Stimulated activated CD8-positive, alpha-beta memory T cell treated with anti-CD3 and anti-CD28 coated beads, Interleukin-2, amount 100 ng/mL, for 48 hours (primary cell): ENCODE measurements at places on chromosomes 3 and 15.
A peak's percentile ranks its signal among the peaks of the same experiment; 100 is the strongest.

DNA sequence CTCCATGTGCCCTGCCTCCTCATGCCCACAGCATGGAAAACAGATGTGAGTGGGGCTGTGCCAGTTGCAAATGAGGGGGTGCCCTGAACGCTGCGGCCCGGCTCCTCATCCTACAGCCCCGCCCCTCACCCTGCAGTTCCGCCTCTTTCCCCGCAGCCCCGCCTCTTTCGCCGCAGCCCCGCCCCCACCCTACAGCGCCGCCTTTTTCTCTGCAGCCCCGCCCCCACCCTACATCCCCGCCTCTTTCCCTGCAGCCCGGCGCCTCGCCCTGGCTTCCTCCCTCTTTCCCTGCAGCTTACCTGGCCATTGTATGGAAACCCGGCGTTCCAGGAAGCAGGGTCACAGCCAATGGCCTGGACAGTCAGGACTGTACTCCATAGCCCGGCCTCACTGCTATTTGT lies 284.9 kb downstream of the TLE3 start:
- no peak for DNase-seq

GRCh38 chr15:98904544-98904943 lies 103.0 kb downstream of the PGPEP1L start:
- DNase-seq, result no peak

- DNase-seq, result no peak
These were observed 64.1 kb downstream of the ABCC5 start for GRCh38 chr3:183953471-183954070.

- no peak for DNase-seq
These were observed 7.3 kb downstream of the GTF2E1 start for GRCh38 chr3:120749843-120750242.

GRCh38 chr3:42608581-42608980 lies 8.1 kb downstream of the NKTR start:
- DNase-seq, result no peak

DNA sequence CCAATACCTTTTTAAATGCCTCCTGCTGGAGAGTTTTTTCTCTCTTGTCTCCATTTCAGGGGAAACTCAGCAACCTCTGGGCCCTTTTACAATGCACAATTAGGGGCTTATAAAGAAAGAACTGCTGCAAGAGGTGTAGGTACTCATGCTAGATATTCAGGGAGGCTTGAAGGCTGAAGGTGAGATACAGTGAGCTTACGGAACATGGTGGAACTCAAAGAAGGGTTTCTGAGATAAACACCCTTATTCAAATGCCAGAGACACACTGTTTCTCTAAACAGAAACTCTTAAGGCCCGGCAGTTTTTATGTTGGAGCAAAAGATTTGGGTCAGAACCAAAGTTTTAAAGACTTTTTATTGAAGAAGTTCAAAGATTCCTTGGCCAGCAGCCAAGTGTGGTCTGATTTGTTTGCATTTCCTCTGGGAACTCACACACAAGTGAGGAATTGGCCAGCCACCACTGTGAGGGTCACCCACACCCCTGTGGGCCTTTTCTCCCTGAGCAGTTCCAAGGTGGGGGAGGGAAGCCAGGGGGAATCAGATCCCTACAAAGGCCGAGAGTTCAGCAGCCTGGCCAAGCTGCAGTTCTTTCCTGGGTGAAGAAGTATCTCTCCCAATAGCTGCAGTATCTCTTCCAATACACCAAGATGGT lies 47.8 kb downstream of the TNFAIP8L3 start:
- no peak for DNase-seq

- peak; percentile 34 for DNase-seq
These were observed 1.2 kb downstream of the RGMA start for GRCh38 chr15:93087825-93088199.

GRCh38 chr15:37142371-37142770 lies 42.0 kb upstream of the MEIS2 start:
- no peak for DNase-seq

- no peak for DNase-seq
These were observed 167.3 kb downstream of the BCHE start for GRCh38 chr3:165669967-165670366.

GRCh38 chr3:192514081-192514753 lies 213.1 kb downstream of the FGF12 start:
- no peak for DNase-seq

GRCh38 chr3:8768364-8769087 lies 887 bp downstream of the OXTR start:
- no peak for DNase-seq

DNA sequence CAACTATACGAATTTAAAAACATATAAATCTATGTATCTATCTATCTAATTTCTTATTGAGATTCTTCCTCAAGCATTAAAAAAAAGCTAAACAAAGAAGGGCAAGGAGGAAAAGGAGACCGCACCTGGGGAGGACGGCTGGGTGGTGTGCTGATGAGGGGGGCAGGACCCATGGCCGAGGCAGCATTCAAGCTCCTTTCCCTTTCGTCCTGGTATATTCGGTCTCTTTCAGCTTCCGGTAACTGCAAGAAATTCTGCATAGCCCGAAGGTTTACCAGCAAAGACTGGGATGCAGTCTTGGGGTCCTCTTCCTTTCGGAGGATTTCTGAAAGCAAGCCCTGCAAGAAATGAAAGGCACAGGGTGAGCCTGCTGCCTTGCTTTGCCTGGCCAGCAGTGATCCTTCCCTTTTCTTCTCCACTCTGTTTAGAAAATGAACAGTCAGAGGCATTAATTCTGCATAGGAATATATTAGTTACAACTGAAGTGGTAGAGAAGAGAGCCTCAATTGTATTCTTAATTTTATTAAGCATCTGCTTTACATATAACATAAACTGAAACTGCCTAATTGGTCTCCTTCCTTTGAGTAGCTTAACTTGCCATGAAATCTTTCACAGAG lies 38.8 kb downstream of the SATB1 start:
- DNase-seq, result no peak

DNA sequence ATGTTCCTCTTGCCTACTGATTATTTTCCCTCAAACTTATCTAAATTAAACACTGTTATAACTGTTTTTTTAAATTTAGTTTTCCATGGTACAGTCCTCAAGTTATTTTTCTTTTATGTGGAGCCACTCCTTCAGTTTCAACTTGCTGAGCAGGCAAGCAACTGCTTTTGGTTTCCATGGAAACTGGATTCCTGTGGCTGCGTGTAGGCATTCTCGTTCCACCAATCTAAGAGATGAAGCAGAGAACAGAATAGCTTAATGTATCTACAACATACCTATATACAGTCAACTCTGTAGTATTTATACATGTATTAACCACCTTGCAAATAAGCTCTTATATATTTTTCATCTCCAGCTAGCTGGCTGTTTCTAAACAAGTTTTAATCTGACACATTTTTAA lies 25.8 kb upstream of the ANXA2 start:
- DNase-seq, result no peak

- DNase-seq, result no peak
These were observed 91.9 kb downstream of the RORA start for GRCh38 chr15:61137105-61137792.

DNA sequence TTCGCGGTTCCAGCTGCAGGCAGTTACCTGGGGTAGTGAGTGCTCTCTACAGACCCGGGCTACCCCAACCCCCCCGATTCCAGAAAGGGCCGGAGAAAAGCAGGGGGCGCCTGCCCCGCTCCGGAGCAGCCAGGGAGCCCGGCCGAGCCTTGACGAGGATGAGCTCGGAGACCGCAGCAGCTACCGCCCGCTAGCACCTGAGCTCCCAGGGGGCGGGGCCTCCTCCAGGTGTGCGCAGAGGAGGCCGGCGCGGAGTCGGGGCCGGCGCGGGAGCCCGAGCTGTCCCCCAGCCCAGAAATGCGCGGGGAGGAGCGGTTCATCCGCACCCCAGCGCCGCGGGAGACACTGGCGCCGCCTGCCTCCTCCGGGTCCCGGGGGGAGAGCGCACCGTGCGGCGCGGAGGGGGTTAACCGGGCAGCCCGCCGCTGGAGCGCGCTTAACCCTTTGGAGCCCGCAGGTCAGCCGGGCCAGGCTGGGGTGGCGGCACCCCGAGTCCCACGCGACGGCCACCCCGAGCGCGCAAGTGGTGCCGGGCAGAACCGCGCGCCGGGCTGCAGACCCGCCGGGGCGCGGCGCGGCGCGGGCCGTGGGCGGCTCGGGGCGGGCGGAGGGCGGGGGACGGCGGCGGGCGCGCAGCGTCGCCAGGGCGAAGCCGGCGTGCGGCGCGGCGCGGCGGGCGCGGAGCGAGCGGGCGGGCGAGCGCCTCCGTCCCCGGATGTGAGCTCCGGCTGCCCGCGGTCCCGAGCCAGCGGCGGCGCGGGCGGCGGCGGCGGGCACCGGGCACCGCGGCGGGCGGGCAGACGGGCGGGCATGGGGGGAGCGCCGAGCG lies at the start of gene CACNA1D:
Gene CACNA1D (plus strand): TSS at position 649 of the 829 bp plus-strand sequence. CDS start 556 bp downstream, outside the sequence.
- DNase-seq, result no peak

DNA sequence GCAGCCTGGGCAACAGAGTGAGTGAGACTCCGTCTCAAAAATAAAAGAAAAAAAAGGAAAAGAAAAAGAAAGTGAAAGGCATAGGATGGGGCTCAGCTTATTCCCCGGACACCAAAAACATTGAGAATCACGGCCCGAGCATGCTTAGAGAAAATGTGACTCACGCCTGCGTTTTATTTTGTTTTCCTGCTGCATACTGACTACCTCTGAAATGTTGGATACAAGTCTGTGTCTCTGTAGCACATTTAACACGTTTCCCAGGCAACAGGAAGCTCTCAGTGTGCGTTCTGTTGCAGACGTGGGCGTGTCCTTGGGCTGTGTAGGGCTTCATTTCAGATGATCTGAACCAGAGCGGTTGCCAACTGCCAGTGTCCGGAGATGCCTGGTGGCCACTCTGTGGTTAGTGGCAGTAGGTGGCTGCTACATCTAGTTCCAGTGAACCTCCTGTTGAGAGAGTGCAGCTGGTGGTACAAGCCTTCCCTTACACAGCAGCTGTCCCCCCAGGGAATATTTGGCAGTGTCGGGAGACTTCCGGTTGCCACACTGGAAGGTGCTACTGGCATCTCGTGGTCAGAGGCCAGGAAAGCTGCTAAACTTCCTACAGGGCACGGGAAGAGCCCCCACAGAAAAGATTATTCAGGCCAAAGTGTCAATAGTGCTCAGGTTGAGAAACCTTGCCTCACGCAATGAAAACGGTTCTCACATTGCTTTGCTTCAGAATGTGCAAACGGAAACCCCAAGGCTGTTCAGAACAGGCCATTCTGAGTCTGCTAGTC lies 3.0 kb downstream of the SLC51A start:
- peak; percentile 11 for DNase-seq

DNA sequence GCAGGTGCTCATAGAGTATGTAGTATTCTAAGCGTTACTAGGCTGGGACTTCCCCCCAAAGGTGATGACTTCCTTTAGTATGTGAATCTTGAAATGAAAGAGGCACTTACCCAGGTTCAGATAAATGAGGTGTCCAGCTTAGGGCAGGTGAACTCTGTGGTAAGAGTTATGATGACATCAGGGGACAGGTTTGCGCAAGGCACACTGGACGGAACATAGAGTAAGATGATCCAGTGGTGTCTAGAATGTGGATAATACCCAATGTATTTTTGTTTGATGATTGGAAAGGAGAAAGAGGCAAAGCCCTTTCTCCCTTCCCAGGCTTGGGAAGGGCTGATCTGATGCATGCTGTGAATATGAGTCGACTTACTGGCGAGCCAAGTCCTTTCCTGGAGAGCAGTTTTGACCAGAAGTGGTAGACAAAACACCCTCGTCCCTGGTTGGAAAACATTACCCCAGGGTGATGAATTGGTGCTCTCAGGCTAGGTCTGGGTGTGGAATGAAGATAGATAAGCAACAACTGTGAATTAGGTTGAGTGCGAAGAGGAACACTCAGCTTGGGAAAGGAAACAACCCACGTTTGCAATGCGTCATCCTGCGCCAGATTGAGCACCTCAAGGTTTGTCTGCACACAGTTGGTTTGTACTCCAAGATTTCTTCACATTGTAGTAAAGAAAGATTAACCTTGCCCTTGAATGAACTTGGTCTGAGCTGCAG lies 124.2 kb downstream of the GHSR start:
- DNase-seq, result peak; percentile 11

DNA sequence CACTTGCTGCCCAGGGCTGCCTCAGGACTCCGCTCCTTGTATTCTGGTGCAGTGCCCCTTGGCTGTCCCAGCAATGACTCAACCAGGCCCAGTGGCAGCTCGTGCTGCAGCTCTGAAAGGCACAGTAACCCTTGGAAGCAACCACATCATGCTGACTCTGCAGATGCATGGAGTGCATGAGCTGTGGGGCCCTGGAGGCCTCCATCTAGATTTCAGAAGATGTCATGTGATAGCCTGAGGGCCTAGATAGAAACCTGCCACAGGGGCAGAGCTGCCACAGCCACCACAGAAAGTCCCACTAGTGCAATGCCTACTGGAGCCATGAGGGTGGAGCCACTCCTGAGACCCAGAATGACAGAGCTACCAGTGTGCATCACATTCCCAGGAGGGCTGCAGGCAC lies 117.1 kb upstream of the SMAD3 start:
- no peak for DNase-seq

- DNase-seq, result no peak
These were observed 121.5 kb upstream of the FGF7 start for GRCh38 chr15:49301562-49301961.

- DNase-seq, result no peak
These were observed 36.9 kb upstream of the TRIM59 start for GRCh38 chr3:160486459-160486869.

- no peak for DNase-seq
These were observed 289.9 kb upstream of the RASGRP1 start for GRCh38 chr15:38854506-38854905.

DNA sequence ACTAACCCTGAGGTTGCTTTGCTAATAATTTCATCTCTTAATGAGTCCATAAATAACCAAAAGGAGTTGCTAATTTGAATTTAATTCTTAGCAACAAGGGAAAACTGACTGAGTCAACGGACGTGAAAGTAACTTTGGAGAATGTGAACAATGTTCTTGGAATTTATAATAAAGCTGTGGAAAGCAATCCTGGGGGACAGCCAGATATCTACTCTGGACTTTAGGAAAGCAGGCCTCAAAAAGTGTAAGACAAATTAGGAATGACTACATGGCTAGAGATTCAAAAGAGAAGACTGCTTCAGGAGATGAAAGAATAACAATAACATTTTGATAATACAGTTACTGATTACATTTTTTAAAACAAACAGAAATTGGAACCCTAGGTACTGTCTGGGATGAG lies 318.4 kb upstream of the COL8A1 start:
- DNase-seq, result no peak

DNA sequence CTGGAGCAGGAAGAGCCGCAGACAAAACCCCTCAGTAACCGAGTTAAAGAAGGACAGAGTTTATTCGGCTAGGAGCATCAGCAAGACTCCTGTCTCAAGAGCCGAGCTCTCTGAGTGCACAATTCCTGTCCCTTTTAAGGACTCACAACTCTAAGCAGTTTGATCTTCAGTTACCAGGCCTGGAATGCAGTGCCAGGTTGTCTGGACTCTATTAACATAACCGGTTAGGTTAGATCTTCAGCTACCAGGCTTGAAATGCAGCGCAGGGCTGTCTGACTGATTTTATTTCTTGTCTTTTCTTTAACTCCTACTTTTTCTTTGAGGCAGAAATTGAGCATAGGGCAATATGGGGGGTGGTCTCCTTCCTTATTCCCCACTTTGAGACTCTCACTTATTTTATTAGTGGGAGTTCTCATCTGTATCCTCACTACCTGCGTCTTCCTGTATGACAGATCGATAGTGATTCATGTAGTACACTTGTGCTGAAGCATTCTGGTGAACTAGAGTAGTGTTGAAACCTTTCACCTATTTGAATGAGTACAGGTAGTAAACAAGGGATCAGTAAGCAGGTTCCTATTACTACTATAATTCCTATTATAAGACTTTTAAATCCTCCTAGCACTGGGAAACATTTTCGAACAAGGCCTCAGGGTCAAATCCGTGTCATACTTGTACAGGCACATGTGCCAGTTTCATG lies 325.0 kb downstream of the CGGBP1 start:
- no peak for DNase-seq
